Hepatic stellate cell (primary cell): ENCODE measurements at places on chromosomes 11 and 22.

GRCh38 chr11:125569915-125570621 lies 791 bp downstream of the EI24 start:
- DNase-seq, result no peak

- DNase-seq, result no peak
Measured at GRCh38 chr11:35145271-35145670, 6.3 kb downstream of the CD44 start.

DNA sequence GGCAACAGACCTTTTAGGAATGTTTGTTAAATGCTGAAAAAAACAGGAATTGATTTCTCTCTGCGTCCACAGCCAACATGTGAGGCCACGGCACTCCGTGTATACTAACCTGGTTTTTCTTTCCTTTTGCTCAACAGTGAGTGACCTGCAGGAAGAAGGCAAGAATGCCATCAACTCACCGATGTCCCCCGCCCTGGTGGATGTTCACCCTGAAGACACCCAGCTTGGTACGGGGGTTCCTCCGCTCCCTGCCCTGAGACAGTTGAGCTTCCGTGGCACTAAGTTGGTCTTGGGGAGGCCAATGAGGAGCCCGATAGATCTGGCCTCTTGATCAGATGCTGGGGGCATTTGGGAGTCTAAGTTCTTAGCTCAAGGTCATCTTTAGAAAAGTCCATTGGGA lies 69.7 kb downstream of the PARVB start:
- no peak for DNase-seq

- no peak for DNase-seq
Measured at GRCh38 chr22:23103199-23103954, 33.1 kb downstream of the GNAZ start.

- DNase-seq, result no peak
Measured at GRCh38 chr11:124674168-124674517, 439 bp downstream of the SPA17 start.

DNA sequence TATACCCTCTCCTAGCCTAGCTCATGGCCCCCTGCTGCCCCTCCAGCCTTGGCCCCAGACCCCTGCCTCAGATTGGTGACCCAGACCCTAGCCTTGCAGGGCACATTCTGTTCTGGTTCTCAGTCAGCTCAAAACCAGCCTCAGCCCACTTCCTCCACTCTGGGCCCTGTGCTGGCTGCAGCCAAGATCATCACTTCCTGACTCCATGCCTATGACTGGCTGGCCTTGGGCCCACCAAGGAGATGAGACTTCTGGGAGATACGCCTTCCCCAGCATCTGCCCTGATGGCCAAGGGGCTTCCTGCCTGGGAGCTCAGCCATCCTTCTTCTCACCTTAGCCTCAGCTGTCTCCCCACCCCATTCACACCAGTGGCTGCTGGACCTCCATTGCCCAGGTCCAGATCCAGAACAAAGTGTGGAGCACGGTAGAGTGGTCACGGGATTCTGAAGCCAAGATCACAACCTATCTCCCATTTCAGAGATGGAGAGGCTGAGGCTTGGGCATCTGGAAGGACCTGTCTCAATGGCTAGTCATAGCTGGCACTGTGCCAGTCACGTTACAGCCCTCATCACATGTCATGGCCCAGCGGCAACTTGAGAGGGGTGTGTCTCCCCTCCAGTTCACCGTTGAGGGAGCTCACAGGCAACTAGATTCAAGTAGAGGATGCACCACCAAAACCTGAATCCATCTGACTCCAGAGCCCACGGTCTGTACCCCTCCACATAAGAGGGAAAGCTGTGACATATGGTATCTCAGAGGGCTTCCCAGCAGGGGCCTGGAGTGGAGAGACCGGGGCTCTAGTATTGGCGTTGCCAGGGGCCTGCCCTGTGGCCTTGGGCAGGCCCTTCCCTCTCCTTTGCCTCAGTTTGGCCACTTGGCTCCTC lies 43.0 kb upstream of the KLHL35 start:
- DNase-seq, result no peak

GRCh38 chr22:31901388-31902137 lies 42.8 kb upstream of the YWHAH start:
- no peak for DNase-seq

GRCh38 chr11:86243396-86243795 lies 1.2 kb upstream of the EED start:
- no peak for DNase-seq

GRCh38 chr11:18384157-18384641 lies 10.2 kb upstream of the LDHA start:
- peak; percentile 55 for DNase-seq

- no peak for DNase-seq
Measured at GRCh38 chr11:30499940-30500339, 86.2 kb downstream of the MPPED2 start.

DNA sequence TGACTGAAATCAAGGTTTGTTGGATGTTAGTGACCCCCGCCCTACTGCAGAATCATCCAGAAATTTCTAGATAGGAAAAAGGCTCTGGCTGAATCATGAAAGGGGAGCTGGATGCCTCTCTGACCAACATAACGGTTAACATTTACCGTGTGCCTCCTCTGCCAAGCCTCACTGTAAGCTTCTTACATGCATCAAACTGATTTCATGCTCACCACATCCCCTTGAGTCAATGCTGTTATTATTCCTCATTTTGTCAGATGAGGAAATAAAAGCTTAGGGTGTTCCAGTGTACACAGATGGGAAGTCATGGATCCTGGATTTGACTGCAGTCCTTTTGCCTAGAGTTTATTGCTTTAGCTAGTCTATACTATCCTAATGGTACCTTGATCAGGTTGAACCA lies 5.9 kb upstream of the HMOX1 start:
- DNase-seq, result no peak

- DNase-seq, result no peak
Measured at GRCh38 chr11:128891913-128892398, 800 bp downstream of the KCNJ5 start.

DNA sequence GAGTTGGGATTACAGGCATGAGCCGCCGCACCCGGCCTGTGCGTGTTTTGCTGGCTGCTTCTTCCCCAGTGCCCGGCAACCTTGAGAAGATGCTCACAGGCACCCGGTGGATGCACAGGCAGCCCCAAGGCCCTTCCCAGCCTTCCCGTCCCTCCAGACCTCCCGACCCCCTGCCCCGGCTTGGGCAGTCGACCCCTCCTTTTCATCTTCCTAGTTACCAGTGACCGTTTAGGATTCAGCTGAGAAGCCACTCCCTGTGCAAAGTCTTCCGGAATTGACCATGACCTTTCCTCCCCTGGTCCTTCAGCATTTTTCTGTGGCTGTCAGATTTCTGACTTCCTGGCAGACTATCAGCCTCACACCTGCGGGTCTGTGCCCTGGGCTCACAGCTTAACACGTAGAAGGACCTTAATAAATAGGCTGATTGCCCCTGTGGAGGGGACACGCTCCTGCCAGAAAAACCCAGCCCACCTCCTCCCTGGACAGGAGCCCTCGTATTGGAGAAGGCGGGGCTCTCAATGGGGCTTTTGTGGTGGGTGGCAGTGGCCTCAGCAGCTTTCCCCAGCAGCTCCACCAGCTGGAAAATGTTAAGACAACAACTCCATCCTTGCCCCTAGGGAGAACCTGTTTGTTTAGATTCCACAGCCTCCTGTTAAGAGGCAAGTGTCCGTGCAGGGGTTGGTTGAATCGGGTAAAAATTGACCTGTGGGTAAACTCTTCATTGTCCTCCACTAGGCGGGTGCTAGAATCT lies 10.4 kb upstream of the ANO1 start:
- no peak for DNase-seq

DNA sequence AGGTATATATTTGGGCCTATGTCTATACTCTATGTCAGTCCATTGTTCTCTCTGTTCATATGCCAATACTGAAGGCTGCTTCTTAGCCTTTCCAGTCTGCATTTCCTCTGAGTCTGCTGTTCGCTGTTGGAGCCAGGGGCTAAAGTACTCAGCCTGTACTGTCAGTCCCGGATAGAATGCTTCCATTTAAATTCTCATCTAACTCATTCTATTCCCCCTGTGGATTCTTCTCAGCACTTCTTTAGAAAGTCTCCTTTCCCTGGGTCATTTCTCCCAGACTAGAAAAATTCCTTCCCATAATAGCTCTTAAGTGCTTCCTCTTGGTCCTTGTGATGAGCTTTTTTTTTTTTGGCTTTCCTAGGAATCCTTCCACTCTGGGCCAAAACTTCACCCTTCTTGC lies 293.1 kb downstream of the KIRREL3 start:
- DNase-seq, result no peak

DNA sequence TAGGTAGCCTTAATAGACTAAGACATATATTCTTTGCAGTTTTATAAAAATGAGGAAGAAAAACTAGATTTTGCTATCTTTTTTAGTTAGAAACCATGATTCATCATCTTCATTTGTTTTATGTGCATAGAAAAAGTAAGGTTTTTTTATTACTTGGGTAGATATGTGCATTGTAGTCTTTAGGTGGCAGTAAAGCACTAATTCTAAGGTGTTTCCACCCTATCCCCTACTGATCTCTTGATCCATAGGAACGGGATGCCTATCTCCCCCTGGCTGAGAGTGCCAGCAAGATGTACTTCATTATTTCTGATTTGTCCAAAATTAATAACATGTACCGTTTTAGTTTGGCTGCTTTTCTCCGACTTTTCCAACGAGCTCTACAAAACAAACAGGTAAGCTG lies 148.1 kb downstream of the DYNC2H1 start:
- peak; percentile 14 for DNase-seq

- DNase-seq, result peak; percentile 90
Measured at GRCh38 chr22:30649430-30650007, 13.9 kb downstream of the SLC35E4 start.

GRCh38 chr11:111063726-111064517 lies 181.6 kb upstream of the POU2AF2 start:
- DNase-seq, result peak; percentile 44

DNA sequence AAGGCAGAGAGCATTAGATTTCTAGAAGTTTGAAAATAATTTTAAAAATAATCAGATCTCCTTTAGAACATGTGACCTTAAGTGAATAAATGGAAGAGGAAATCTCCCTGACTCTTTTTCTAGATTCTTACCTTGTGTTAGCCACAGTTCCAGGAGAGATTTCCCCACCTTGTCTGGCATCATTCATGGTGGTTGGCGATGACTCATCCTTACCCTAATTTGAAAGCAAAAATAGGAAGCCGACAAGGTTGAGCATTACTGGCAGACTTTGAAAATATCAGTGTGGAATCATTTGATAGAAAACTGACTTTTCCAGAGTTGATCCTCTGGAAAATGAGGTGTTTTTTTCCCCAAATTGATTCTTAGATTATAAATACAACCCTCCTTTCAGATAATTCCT lies 48.1 kb downstream of the CNTN5 start:
- no peak for DNase-seq

DNA sequence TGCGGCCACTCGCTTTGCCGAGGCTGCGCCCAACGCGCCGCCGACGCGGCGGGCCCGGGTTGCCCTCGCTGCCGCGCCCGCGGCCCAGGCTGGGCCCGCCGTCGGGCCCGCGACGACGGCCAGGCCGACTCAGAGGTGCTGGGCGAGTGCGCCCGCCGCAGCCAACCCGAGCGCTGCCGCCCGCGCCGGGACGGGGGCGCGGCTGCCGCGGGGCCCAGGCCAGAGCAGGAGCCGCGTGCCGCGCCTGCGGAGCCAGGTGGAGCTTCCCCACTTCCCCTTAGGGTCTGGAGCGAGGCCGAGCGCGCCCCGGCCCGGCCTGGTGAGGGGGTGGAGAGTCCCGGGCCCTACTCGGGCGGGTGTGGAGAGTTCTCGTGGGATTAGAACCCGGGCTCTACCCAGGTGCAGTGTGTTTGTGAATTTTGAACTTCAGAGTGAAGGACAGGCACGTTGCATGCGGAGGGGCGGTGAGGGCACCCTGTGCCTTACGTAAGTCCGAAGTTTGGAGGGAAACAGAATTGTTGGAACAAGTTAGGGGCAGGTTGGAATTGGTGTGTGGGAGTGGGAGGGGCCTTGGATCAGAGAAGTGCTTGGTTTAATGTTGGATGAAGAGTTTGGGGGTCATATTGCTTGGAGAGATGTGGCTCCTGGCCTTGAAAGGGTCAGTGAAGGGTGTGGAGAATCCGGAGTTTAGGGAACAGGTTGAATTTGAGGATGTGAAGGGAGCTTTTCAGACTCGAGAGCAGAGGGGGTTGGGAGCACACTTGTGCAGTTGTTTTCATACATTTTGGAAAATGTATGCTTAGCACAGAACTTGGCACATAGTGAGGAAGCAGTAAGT lies 697 bp downstream of the RNF169 start:
- DNase-seq, result peak; percentile 54

GRCh38 chr22:20853236-20853660 lies 5.4 kb downstream of the PI4KA start:
- DNase-seq, result no peak

GRCh38 chr22:24761888-24762675 lies 12.4 kb downstream of the PIWIL3 start:
- DNase-seq, result no peak

- DNase-seq, result no peak
Measured at GRCh38 chr22:41132550-41132949, 40.2 kb downstream of the EP300 start.

DNA sequence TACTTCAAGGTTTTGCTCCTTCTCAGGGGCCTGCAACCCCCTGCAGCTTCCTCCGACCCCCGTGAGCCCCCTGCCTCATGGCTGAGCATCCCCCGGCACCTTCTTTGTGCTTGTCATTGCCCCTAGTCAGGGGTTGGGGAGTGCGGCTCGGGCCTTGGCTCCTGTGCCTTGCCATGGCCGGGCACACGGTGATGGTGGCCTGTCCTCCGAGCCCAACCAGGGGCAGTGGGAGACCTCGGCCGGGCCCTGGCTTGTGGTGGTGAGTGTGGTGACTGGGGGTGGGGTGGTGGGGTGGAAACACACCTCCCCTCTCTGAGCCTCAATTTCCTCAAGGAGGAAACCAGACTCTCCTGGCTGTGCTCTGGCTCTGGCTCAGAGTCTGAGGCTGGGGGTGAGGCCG lies 1.5 kb upstream of the MRGPRG start:
- DNase-seq, result peak; percentile 7

DNA sequence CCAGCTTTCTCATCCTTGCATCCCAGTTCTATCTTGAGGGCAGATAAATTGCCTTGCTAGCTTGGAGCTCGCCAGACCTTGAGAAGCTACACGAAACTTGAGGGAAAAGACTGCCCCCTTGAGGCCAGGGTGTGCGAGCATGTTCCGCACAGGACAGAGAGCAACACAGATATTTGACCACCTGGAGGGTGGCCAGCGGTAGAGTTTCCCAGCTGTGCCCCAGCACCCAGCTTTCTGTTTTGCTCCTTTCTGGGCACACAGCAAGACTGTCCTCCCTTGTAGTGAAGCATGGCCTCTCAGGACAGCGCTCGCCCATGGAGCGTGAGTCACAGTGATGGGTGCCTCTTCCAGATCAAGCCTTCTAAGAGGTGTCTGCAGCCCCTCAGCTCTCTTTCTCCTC lies 23.5 kb downstream of the SPATA19 start:
- no peak for DNase-seq

- no peak for DNase-seq
Measured at GRCh38 chr11:73107597-73107996, 34.5 kb downstream of the FCHSD2 start.

- no peak for DNase-seq
Measured at GRCh38 chr11:128194216-128194615, 393.1 kb downstream of the ETS1 start.

GRCh38 chr11:96134602-96135001 lies 208.4 kb downstream of the MAML2 start:
- no peak for DNase-seq
